Kidney tubule cell (primary cell): ENCODE measurements at places on chromosomes 7 and 10.

GRCh38 chr7:1564603-1565022 is 5.2 kb downstream of the PSMG3 start:
- DNase-seq = no peak

GRCh38 chr7:12062062-12062461 is 149.0 kb upstream of the TMEM106B start:
- DNase-seq = no peak

DNA sequence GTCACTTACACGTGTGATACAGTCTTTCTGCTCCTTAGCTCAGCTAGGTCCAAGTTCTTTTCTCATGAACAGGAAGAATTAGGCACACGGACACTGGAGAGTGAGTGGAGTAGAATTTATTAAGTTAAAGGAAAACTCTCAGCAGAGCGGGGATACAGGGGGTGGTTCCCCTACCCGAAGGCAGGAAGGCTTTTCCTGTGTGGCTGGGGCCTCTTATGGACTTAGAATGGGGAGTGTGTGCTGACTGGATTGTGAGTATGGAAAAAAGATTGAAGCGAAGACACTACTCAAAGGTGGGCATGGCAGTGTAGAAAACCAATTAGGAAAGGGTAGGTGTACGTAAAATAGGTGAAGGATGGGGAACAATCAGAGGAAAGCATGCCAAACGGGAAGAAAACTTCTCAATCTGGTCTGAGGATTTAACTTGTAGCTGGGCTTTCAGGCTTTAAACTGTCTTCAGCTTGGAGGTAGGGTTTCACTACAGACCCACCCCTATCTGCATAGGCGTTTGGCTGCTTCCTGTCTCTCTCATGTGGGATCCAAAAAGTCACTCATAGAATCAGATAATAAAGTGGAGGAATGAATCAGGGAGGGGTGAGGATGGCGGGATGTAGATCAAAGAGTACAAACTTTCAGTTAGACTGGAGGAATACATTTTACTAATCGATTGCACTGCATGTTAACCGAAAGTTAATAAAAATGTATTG is 104.2 kb downstream of the ANKRD7 start:
- DNase-seq = no peak

DNA sequence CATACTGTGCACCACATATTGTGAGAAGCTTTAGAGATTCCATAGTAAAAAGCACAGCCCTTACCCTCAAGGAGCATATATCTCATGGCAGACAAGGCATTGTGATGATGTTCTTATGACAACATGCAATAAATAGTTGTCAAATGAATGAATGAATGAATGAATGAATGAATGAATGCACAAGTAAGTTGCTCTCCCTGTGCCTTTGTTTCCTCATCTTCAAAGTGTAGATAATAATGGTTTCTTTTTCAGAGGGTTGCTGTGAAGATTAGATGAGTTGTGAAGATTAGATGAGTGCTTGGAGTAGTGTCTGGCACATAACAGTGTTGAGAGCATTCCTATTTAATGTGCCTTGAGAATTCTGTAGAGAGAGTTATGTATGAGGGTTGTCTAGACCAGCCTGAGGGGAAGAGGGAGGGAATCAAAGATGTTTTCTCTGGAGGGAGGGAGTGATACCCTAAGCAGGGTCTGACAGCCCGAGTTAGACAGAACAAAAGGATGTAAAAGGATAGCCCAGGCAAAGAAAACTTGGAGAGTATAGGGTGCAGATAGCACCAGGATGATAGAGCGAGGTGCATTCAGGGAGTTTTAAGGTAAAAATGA is 217.2 kb downstream of the RELN start:
- DNase-seq = no peak

GRCh38 chr7:128347647-128348097 is 4.0 kb upstream of the RBM28 start:
- DNase-seq = peak; percentile 50

DNA sequence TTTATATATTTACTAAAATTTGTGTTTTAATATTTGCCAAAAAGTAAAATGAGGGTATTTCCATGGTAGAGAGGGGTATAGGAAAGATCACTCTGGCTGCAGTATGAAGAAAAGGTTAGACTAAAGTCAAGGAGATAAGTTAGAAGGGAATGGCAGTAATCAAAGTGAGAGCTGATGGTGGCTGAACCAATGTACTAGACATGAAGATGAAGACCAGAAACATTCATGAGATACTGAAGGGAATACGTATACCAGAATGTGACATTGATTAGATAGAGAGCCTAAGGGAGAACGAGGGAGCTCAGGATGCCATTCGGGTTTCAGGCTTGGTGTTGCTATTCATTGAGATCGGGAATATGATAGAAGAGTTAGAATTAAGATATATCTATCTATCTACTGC is 7.8 kb downstream of the ZNF713 start:
- no peak for DNase-seq
